ENCODE measurements at places on chromosomes 12 and 14. TPM values are rescaled to one million over a fixed set of nuclear protein-coding genes. Genes with fewer than 3 reads are reported as not detected.
A peak's percentile ranks its signal among the peaks of the same experiment; 100 is the strongest.

TROAP gene
- total RNA-seq, result 4.3 TPM

LYZ gene
- total RNA-seq, result 180 TPM

CALCOCO1 gene
- 259 TPM for total RNA-seq

ESR2 gene
- total RNA-seq, result 0.27 TPM

ZDHHC22 gene
- total RNA-seq, result not detected

DNA sequence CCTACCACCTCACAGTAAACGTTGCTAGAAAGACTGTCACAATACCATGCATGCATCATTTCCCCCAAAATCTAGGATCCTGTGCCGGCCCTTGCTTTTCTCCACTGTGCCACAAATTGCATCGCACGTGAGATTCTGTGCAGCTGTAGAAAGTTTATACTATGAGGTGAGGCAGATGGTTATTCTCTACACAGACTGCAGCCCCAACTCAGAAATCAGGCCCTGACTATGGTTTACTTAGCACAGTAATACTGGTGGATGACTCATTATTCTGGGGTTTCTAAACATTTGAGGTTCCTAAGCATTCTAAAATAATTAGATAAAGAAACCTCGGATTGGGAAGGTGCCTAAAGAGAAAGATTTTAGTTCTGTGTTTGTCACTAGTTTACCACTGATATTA is 163.8 kb upstream of the CCDC198 start:
- H3K4me3 ChIP-seq, result no peak overlapping the region
- no peak overlapping the region for H3K27ac ChIP-seq
- no peaks in the 10 kb centered on the region for H3K27me3 ChIP-seq

- H3K4me3 ChIP-seq, result no peak overlapping the region
- DNase-seq, result no peak
- H3K36me3 ChIP-seq, result peaks cover 9% of the 10 kb centered on the region
- no peaks in the 10 kb centered on the region for H3K27me3 ChIP-seq
- peaks cover 2% of the 10 kb centered on the region for H3K4me1 ChIP-seq
- H3K27ac ChIP-seq, result no peak overlapping the region
Observed at GRCh38 chr12:110023059-110023980, 24.1 kb downstream of the ANKRD13A start.

DNA sequence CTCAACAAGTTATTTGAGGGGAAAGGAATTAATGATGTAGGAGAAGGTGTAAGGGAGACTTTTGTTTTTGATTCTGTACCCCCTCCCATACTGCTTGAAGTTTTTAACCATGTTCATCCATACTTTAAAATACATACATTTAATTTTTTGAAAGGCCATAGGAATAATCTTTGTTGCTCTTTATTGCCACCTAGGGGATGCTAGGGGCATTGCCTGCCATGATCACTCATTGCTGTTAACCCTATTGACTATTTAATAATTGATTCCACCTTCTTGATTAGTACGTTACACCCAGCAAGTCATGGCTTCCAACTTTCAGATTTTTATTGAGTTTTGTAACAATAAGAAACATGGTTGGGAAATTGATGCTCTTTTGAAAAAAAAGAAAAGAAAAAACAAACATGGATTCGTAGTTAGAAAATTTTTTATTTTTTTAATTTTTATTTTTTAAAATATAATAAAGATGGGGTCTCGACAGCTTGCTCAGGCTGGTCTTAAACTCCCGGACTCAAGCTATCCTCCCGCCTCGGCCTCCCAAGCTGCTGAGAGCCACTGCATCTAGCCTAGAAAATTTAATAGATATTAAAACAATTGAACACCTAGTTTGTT is 8.5 kb upstream of the PRKAB1 start:
- no peaks in the 10 kb centered on the region for H3K36me3 ChIP-seq
- H3K4me1 ChIP-seq, result no peaks in the 10 kb centered on the region
- H3K27me3 ChIP-seq, result no peaks in the 10 kb centered on the region
- H3K4me3 ChIP-seq, result no peak overlapping the region
- H3K27ac ChIP-seq, result no peak overlapping the region
- no peak for DNase-seq

GRCh38 chr14:69360438-69361108 is 37.5 kb downstream of the ERH start:
- H3K27me3 ChIP-seq, result no peaks in the 10 kb centered on the region
- no peak for DNase-seq
- H3K27ac ChIP-seq, result no peak overlapping the region

- no peak overlapping the region for H3K27ac ChIP-seq
- H3K27me3 ChIP-seq, result no peaks in the 10 kb centered on the region
- H3K36me3 ChIP-seq, result no peaks in the 10 kb centered on the region
- DNase-seq, result peak; percentile 91
- H3K4me3 ChIP-seq, result no peak overlapping the region
- no peaks in the 10 kb centered on the region for H3K4me1 ChIP-seq
Observed at GRCh38 chr12:26271889-26272492, 76.6 kb downstream of the SSPN start.

GRCh38 chr12:27583057-27583797 is 59.2 kb downstream of the PPFIBP1 start:
- DNase-seq, result no peak
- H3K4me3 ChIP-seq, result no peak overlapping the region
- no peaks in the 10 kb centered on the region for H3K27me3 ChIP-seq

DNA sequence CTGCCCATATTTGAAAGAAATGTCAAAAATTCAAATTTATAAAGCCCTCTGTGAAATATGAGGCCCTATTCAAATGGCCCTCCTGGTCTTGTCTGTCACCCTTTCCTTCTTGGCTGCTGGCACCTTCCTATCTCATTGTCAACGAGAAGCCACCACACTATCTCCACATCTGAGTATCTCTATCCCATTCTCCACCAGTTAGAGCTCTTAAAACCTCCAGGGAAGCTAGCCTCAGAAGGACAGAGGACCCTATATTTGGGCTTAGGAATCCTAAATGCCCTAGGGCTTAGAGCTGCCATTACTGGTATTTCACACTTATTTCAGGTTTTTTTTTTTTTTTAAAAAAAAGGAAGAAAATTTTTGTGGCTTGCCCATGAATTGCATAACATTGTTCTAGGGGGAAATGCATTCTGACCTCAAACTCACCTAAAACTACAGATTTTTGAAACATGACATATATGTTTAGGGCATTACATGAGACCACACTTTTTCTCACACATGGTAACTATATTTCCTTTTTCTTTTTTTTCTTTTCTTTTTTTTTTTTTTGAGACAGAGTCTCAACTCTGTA is 25.0 kb downstream of the SLC25A21 start:
- no peak overlapping the region for H3K4me3 ChIP-seq
- H3K36me3 ChIP-seq, result no peaks in the 10 kb centered on the region
- H3K27ac ChIP-seq, result no peak overlapping the region
- no peaks in the 10 kb centered on the region for H3K27me3 ChIP-seq

- no peak overlapping the region for H3K27ac ChIP-seq
- H3K4me1 ChIP-seq, result no peaks in the 10 kb centered on the region
- H3K27me3 ChIP-seq, result no peaks in the 10 kb centered on the region
- no peak for DNase-seq
- no peak overlapping the region for H3K4me3 ChIP-seq
Observed at GRCh38 chr12:88993651-88994050, 358.6 kb downstream of the DUSP6 start.

DNA sequence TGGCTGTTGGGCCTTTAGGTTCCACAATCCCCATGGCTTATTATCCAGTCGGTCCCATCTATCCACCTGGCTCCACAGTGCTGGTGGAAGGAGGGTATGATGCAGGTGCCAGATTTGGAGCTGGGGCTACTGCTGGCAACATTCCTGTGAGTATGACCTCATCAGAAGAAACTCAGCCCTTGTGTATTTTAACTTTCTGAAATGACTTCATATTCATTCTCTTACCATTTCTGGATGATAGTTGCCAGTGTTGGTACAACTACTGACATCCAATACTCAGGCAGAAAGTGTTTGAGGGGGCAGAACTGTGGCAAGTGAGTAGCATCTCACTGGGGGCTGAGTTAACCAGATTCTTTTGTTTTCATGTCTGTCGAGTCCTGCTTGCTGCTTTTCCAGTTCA is 2.3 kb downstream of the DAZAP2 start:
- H3K4me1 ChIP-seq, result no peaks in the 10 kb centered on the region
- H3K36me3 ChIP-seq, result peaks cover 10% of the 10 kb centered on the region
- H3K27me3 ChIP-seq, result no peaks in the 10 kb centered on the region
- no peak overlapping the region for H3K4me3 ChIP-seq
- peak overlapping the region; percentile 56 for H3K27ac ChIP-seq
- DNase-seq, result no peak

DNA sequence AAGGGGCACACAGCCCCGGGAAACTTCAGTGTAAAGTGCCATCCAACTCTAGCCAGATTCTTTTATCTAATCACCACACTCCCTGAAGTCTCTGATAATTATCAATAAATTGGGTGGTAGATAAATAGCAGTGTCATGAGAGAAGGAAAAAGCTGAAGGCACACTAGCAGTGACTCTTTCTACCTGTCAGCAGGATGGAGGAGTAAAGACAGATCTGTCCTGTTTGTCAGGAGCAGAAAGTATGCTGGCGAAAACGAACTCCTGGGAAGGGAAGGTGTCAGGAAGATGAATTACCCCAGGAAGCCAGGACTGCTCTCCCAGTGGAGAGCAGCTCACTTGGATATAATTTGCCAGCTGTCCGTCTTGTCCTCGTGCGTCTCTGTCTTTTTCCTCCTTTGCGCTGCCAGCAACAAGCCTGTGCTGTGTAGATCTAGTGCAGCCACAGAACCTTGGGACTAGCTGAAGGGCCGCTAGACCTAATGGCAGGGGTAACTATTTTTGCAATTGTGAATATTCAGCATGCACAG is 981.9 kb downstream of the DIO2 start:
- no peak overlapping the region for H3K27ac ChIP-seq
- H3K27me3 ChIP-seq, result no peaks in the 10 kb centered on the region
- no peak overlapping the region for H3K4me3 ChIP-seq
- H3K36me3 ChIP-seq, result no peaks in the 10 kb centered on the region

- DNase-seq, result no peak
- no peaks in the 10 kb centered on the region for H3K4me1 ChIP-seq
- H3K4me3 ChIP-seq, result no peak overlapping the region
Observed at GRCh38 chr12:15702276-15702675, 86.9 kb downstream of the EPS8 start.

GRCh38 chr14:52005625-52006024 is 16.3 kb downstream of the RTRAF start:
- H3K36me3 ChIP-seq, result peaks cover 9% of the 10 kb centered on the region
- peak overlapping the region; percentile 9 for H3K27ac ChIP-seq
- no peak overlapping the region for H3K4me3 ChIP-seq
- H3K27me3 ChIP-seq, result no peaks in the 10 kb centered on the region

DNA sequence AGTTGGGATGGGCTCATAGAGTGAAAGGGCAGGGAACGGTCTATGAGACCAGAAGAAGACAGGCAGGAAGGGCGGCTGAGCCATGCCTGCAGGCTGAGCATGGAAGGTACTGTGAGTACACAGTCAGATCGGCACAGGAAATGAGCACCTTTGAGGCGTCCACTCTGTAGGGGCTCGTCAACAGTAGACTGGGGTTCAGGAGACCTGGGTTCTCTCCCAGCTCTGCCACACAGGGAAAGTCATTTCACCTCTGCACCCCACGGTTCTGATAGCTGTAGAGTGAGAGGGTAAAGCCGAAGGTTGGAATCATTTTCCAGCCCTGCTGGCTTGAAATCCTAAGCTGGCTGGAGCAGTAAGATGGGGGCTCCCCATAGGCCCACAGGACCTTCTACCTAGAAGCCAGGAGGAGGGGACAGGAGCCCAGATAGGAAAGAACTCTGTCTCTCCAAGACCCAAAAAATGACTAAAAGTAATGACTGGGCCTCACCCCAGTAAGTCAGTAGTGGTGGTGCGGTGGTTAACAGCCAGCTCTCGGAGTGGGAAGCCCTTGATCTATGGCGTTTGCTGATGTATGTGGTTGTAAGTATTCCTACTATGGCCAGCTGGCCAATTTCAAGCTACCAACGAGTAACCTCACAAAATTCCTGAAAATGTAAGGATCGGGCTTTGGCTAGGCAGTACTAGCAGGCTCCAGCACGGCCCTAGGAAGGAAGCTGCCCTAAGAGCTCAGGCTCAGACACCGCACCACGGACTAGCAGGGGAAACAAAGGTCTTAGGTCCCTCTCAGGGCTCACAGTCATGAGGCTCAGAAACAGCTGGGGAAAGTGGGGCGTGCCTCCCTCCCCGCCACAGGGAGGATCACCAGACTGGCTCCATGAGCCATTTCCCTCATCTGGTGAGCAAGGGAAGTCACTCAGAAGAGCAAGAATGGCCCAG is 10.3 kb upstream of the CD27 start:
- no peaks in the 10 kb centered on the region for H3K27me3 ChIP-seq
- H3K4me1 ChIP-seq, result no peaks in the 10 kb centered on the region
- H3K27ac ChIP-seq, result no peak overlapping the region
- peak; percentile 40 for DNase-seq
